Neural progenitor cell (in vitro differentiated cells): ENCODE measurements at places on chromosomes 2 and 18.

- DNase-seq = no peak
Observed at GRCh38 chr2:127179766-127180165, 40.3 kb downstream of the CYP27C1 start.

GRCh38 chr2:179343945-179344279 lies 79.3 kb upstream of the SESTD1 start:
- no peak for DNase-seq

GRCh38 chr18:63969942-63970808 lies at the start of gene SERPINB8:
SERPINB8 (plus strand) TSS chr18:63970081; CDS start chr18:63978309, 8,228 bp downstream.
- peak; percentile 93 for DNase-seq

GRCh38 chr2:20578895-20579825 lies 71.7 kb downstream of the HS1BP3 start:
- DNase-seq = no peak

DNA sequence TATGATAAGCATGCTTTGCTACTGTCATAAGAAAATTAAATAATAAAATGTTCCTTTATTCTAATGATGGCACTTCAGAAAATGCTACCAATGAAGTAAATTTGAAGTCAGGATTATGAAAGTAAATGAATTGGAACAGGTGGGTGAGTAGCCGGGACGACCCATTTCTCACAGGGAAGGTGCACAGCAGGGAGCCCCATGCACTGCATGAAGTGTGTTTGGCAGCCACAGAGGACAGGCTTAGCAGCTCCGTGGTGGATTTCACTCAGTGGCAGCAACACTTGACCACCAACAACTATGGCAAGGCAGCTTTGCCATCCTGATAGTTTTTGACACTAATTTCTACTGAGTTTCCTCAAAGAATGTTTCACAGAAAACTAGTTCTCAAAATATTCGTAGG lies 146.3 kb downstream of the ATL2 start:
- no peak for DNase-seq

DNA sequence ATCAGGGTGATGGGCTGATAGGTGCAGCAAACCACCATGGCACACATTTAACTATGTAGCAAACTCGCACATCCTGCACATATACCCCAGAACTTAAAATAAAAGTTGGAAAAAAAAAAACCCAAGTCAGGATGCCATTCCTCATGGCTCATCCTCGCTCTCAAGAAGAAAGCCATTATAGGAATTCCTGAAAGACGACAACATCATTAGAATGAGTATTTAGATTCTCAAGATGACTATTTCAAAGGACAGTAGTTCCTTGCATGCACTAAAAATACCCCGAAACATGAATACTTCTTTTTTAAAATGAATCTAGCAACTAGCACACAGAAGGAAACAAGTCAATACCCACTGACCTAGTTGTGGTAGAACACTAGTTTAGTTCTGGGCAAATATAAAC lies 285.8 kb upstream of the REV1 start:
- DNase-seq = no peak

DNA sequence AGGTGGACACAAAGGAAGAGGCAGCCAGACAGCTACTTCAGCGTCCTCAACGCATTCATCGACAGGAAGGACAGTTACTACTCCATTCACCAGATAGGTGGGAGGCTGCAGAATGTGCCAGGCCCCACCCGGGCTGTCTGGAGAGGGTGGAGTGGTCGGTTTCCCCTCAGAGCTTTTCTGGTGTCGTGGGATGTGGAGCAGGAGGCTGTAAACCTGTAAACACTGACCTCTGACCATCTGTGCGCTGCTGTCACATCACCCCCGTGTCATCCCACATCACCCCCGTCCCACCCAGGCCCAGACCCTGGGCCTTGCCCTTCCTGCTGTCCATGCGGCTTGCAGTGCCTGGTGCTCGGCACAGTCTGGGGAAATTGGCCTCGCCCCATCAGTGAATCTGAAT lies 17.1 kb downstream of the ATG4B start:
- no peak for DNase-seq

DNA sequence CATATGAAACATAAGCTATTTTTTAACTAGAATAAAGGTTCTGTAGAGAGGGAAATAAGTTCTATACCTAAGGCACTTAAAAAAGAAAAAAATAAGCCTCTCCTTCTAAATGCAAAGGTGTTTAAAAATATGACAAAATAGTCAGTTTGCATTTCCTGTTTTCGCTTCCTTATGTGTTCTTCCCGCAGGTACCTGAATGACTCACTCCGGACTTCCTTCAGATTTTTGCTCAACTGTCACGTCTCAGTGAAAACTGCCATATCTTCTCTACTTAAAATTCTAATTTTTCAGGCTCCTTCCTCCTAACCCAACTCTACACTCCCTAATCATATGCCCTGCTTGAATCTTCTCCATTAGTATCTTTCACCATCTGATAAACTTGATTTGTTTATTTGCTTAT lies 1333.1 kb downstream of the LRP1B start:
- DNase-seq = no peak

GRCh38 chr18:34956663-34957062 lies 84.5 kb upstream of the MAPRE2 start:
- DNase-seq = no peak

DNA sequence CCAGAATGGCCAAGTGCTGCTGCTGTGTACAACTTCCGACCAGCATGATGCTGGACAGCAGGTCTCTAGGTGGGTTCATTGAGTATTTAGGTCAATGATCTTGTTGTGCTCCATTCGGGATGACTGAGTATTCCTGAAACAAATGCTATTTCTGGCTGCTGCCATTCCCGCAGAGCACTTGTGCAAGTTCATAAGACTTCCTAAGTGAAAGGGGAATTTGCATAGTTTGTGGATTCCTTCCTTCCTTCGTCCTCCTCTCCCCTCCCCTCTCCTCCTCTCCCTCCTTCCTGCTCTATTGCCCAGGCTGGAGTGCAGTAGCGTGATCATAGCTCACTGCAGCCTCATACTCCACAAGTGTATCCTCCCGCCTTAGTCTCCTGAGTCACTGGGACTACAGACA lies 40.4 kb downstream of the LDLRAD4 start:
- DNase-seq = no peak

- DNase-seq = no peak
Observed at GRCh38 chr2:122384768-122385333, 629.4 kb downstream of the TSN start.

DNA sequence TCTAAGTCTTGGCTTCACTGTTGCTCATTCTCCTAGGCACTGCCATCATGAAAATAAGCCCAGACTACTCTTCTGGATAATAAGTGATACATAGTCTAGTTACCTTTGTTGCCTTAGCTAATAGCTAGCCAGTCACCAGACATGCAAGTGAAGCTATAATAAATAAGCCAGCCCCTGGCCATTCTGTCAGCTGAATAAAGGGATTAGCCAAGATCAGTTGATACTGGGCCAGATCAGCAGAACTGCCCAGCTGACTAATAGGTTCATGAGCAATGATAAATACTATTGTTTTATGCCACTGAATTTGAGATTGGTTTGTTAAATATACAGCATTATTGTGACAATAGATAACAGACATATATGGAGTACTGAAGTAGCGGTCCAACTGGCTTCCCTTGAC lies 8.0 kb upstream of the C2orf69 start:
- no peak for DNase-seq

- DNase-seq = no peak
Observed at GRCh38 chr2:42168459-42169099, 574 bp upstream of the EML4 start.

DNA sequence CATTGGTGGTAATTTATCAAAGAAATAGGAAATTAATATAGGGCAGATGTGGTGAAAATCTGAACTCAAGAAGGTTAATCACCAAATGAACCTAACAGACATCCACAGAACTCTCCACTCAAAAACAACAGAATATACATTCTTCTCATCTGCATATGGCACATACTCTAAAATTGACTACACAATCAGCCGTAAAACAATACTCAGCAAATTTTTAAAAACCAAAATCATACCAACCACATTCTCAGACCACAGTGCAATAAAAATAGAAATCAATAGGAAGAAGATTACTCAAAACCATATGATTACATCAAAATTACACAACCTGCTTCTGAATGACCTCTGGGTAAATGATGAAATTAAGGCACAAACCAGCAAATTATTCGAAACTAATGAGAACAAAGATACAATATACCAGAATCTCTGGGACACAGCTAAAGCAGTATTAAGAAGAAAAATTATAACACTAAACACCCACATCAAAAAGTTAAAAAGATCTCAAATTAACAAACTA lies 31.0 kb downstream of the RBM43 start:
- no peak for DNase-seq

DNA sequence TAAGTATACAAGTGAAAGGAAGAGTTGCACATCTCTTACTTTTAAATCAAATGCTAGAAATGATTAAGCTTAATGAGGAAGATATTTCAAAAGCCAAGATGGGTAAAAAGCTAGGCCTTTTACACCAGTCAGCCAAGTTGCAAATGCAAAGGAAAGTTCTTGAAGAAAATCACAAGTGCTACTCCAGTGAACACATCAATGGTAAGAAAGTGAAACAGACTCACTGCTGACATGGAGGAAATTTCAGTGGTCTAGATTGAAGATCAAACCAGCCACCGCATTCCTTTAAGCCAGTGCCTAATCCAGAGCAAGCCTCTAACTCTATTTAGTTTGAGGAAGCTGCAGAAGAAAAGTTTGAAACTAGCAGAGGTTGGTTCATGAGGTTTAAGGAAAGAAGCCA lies 79.1 kb downstream of the RBBP8 start:
- no peak for DNase-seq

GRCh38 chr2:172743898-172744297 lies 8.3 kb downstream of the RAPGEF4 start:
- no peak for DNase-seq

- peak; percentile 38 for DNase-seq
Observed at GRCh38 chr2:225889452-225889851, 489.9 kb downstream of the NYAP2 start.
